ENCODE measurements at places on chromosomes 11 and 22.

DNA sequence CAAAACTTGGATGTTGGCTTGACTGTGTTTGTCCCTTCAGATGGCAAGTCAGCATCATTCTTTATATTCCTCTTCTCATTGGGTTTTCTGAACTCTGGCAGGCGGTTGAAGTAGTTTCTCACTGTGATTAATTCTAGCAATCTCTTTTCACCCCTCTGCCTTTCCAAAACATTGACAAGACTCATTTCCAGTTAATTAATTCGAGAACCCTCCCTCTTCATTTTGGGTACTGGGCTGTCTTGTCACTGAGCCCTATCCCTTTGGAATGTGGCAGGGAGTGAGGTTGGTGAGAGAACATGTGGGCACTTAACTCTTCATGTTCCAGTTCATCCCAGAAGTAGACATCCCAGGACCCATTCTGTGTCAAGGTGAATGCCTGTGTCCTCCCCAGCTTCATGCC, 133.0 kb downstream of the WNT7B start:
- no peak for DNase-seq

- DNase-seq = peak; percentile 82
Observed at GRCh38 chr22:39318507-39319283, 728 bp downstream of the RPL3 start.

DNA sequence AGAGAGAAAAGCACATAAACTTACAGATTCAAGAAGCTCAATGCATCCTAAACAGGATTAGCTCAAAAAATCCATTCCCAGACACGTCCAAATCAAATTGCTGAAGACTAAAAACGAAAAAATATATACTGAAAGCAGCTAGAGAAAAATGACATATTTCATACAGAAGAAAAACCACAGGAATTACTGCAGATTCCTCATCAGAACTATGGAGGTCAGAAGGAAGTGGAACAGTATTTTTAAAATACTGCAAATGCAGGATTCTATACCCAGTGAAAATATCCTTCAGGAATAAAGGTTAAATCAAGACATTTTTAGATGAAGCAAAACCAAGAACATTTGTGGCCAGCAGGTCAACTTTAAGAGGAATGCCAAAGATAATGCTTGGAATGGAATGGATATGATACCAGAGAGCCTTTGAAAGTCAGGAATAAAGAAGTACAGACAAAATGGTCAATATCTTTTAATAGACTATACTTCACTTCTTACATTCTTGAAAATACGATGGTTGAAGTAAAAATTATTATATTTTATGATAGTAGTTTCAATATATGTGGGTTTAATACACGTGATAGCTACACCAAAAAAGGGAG, 352.9 kb downstream of the CTTN start:
- peak; percentile 38 for DNase-seq

DNA sequence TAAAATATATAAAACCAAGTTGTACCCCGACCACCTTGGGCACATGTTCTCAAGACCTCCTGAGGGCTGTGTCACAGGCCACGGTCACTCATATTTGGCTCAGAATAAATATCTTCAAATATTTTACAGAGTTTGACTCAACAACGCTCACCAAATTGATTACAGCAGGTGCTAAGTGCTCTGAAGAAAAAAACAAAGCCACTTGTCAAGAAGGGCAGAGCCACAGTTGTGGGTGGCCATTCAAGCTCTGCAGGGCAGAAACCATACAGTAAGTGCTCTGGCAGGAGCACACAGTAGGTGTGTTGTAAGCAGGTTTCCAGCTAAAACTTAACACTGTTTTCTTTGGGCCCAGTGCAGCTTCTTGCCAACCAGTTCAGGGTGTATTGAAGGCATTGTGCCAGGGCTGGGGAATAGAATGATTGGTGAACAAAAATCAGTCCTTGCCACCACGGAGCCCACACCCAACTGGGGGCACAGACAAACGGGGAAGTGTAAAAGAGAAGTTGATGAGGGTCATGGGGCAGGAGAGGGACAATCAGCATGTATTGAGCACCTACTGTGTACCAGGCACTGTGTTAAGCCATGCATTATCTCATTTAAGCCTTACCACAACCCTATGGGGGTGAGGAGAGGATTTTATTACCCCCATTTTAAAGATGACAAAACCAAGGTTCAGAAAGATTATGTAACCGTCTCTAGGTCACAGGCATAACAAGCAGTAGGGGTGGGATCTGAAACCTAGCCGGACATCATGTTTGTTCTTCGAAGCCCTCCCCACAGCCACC, 18.2 kb downstream of the ARRB1 start:
- no peak for DNase-seq

DNA sequence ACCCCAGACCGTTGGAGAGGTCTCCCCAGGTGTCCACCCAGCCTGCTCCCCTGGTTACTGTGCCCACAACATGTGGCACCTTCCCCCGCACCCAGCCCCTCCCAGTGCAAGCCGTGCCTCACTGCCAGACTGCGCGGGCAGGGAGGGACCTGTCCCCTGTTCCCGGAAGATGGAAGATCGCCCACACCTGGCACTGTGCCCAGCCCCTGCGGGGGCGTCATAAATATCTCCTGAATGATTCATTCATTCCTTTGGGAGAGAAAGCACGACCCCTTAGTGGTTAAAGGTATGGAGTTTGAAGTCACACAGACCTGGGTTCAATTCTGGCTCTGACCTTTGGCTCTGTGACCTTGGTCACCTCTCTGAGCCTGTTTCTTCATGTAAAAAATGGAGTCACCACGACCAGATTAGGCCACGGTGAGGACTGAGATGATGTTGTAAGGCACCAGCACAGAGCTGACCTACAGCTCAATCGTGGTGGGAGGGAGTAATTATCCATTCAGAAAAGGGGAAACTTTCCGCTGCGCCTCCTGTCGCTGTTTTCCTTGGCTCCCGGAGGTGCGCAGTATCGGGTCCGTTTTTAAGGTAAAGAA, 497 bp upstream of the SYT12 start:
- peak; percentile 14 for DNase-seq

DNA sequence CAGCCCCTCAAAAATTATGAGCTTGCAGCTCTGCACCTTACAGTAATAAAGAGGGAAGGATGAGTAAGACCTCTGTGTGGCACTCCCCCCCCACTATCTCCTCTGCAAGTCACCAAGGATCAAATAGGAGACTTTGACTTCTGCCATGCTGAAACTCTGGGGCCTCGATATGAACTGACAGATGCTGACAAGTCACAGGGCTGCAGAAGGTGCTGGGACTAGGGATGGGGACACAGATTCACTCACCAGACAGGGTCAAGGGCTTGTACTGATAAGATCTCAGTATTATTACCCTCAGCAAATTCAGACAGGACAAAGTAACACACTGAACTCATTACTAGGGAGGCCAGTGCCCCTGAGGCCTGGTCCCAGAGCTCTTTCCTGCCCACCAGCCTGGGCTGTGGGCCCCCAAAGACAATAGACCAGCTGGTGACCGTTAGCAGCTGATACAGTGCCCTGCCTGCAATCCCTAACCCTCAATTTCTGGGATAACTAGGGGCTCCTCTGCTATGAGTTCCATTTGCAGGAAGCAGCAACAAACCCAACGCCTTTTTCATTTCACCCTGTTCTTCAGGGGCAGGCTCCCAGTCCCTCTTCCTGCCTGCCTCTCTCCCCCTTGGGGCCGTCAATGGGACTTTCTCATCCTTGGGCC, 20.1 kb downstream of the TMPRSS13 start:
- no peak for DNase-seq

DNA sequence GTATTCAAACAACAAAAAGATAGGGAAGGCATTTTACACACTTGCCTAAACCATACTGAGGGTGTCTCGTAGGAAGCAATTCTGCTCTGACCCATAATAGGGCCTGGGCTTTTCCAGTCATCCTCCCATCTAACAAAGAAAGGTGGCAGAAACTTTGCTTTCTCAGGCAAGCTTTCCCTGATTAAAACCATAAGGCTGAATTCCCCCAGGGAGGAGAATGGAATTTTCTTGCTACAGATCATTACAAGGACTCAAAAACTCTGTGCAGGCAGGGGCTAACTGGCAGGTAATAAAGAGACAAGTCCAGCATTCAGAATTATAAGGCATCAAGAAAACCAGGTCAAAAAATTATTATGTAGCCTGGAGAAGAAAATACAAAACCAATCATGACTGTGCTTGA, 90.4 kb downstream of the RBFOX2 start:
- DNase-seq = no peak

- DNase-seq = no peak
Observed at GRCh38 chr22:22901578-22902218, 14.1 kb downstream of the IGLL5 start.

GRCh38 chr11:97033178-97033577, 643.4 kb downstream of the JRKL start:
- DNase-seq = no peak

DNA sequence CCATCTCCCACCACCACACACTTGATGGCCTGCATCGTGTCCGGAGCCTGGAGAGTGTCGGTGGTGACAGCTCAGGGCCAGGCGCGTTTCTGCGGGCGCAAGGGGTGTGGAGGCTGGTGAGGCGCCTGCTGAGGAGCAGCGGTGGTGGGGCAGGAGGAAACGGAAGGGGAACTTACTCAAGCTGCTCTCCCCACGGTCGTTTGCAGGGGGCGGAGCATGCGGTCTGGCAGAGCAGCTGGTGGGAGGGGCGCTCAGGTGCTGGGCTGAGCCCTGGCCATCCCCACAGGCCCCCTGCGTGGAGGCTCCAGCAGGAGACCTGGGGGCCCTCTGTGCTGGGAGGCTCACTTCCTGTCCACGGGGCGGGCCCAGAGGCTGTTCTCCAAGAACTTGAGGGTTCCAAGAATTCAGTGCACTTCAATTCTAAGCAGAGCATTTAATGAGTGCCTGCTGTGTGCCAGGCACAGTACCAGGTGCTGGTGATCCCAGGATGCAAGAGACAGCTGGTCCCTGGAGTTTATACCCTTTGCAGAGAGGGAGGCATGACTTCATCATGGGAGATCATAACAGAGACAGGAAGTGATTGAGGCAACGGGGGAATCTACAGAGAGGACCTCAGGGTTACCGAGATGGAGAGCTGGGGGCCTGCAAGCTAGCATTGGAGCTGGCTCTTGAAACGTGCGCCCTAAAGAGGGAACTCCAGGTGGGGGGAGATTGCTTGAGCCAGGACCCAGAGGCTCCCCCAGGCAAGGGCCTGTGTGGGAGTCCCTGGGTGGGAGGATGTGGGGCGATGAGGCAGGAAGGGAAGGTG, at the start of gene RAC2:
TSS of gene RAC2 (minus strand) at position 156 of the 808 bp plus-strand sequence. CDS start at position 35, 121 bp downstream.
- DNase-seq = no peak

- peak; percentile 83 for DNase-seq
Observed at GRCh38 chr22:26168330-26168851, 871 bp upstream of the SEZ6L start.

DNA sequence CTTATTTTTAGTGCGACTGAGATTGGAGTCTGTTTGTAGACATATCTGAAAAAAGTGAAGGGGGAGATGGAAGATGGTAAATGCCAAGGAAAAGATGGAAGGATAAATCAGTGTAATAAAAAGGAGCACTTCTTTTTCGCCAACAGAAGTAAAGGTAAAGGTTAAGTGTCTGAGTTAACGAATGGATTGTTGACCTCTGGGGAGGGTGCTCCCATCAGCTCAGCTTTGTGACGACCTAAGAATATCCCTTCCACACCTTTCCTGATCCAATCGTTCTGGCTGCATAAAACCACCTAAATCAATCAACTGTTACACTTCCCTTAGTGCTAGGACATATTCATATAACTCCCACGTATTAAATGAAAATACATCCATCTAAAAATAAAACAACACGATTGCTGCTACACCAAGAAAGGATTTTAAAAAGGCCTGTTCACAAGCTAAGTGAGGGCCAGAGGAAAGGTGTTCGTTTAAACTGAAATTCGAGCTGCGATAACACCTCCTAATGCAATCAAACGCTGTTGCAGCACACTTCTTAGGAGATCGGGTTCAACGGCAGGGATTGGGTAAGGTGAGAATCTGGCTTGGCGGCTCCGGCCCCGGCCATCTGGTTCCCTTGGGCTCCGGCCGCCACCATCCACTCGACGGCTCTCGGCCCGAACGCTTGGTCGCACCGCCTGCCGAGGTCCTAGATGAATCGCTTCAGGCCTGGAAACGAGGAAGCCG, 658 bp downstream of the C11orf71 start:
- peak; percentile 92 for DNase-seq

- DNase-seq = no peak
Observed at GRCh38 chr22:23101524-23101923, 31.2 kb downstream of the GNAZ start.

GRCh38 chr22:38694940-38695339, 5.8 kb downstream of the JOSD1 start:
- DNase-seq = no peak

- no peak for DNase-seq
Observed at GRCh38 chr11:62012451-62012831, 45.0 kb upstream of the FTH1 start.

GRCh38 chr11:95625164-95625900, 164.2 kb downstream of the FAM76B start:
- DNase-seq = no peak

- DNase-seq = no peak
Observed at GRCh38 chr22:39960791-39961746, 872 bp downstream of the TMA7B start.

GRCh38 chr11:23399995-23400394, 539.7 kb upstream of the CCDC179 start:
- DNase-seq = no peak

GRCh38 chr22:30922151-30922611, 46.4 kb downstream of the MORC2 start:
- no peak for DNase-seq

DNA sequence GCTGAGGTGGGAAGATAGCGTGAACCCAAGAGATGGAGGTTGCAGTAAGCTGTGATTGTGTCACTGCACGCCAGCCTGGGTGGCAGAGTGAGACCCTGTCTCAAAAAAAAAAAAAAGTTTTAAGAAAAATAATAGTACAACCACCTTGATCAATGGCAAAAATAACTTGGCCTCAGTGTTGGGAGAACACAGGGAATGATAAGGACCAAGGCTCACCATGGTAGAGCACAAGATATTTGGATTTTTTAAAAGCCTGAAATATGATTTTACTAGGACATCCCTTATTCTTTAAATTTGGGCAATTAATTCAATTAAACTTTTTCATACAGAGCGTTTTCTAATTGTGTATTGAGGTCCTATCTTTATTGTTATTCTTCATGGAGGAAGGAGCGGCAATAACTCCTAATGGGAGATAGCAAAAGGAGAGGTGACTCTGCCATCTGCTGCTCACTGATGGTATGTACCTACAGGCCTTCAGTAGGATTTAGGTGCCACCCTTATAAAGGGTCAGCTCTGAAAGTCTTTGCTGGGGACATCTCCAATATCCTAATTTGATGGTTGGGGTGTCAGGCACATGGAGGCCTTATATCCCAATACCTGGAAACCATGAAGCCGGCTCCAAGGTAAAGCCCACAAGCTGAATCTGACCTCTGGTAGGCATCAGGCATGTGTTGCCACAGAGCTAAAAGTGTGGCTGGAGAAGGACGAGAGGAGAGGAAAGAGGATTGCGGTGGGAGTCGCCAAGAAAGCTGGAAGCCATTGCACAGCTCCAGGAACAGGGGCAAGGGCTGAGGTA, 21.9 kb upstream of the POLD3 start:
- peak; percentile 62 for DNase-seq

DNA sequence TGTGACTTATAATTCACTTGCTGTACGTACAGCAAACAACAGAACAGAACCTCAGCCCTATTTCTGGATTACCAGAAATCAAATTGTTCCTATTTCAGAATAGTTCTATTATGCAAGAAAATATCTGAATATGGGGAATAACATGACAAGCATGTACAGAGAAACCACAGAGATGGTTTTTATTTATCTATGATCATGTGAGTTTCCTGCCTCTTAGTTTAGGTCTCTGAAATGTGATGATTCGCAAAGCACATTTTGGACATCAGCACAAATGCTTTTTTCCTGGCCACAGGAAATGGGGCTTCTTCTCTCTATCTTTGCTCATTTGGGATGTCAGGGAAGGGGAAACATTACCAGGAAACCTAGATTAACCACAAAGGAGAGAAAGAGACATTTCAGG, 266.7 kb upstream of the CTSC start:
- no peak for DNase-seq

Data from NCI-H1092 treated with DMSO at 0.1 percent for 48 hours (cell line).